Esophagus muscularis mucosa (tissue), 4 donors: ENCODE measurements at places on chromosomes 7 and 10.

DNA sequence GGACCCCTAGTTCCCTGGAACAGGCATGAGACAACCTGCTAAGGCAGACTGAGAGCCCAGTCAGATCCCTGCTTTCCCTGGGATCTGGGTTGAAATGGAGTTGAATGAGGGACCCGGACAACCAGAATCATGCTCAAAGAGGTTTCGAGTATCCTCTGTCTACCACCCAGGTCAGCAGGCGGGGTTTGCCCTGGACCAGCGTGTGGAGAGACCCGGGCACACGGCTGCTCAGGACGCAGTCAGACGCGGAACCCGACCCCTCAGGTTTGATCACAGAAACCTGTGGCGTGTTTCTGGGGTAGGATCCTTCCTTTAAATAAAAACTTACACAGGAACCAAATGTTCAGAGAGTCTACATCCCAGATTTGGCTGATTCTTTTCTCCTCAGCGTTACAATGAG lies 330.6 kb downstream of the PTPRN2 start:
- no peak overlapping the region for H3K4me3 ChIP-seq
- H3K27me3 ChIP-seq = no peaks in the 10 kb centered on the region
- no peak overlapping the region for H3K27ac ChIP-seq
- no peaks in the 10 kb centered on the region for H3K36me3 ChIP-seq

- H3K36me3 ChIP-seq = no peaks in the 10 kb centered on the region
- H3K27me3 ChIP-seq = no peaks in the 10 kb centered on the region
- H3K4me3 ChIP-seq = no peak overlapping the region
- no peaks in the 10 kb centered on the region for H3K4me1 ChIP-seq
These were observed 397.6 kb downstream of the MAGI2 start for GRCh38 chr7:79055722-79056415.

- no peak overlapping the region for H3K4me3 ChIP-seq
- H3K27me3 ChIP-seq = peaks cover 15% of the 10 kb centered on the region
- H3K4me1 ChIP-seq = no peaks in the 10 kb centered on the region
- H3K36me3 ChIP-seq = no peaks in the 10 kb centered on the region
- H3K27ac ChIP-seq = no peak overlapping the region
- no peak for DNase-seq
These were observed 55.2 kb downstream of the GCC1 start for GRCh38 chr7:127530148-127530547.

DNA sequence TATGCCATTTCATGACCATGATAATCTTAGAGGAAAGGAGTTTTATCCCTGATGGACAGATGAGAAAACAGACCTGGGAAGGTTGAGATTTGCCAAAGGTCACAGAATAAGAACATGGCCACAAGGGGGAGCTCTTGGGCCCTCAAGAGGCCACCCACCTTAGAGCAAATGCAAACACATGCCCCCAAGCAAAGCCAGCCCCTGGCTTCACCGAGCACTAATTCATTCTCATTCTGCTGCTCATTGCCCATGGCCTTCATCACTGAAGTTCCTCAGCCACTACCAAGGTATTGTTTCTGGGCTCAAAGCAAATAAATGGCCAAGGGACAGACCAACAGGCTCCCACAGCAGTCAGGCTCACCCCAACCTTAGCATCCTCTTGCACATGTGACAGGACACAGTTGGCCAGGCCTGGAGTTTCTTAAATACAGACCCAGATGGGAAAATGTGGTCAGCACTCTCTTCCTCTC lies 44.2 kb downstream of the PDLIM1 start:
- no peaks in the 10 kb centered on the region for H3K27me3 ChIP-seq
- DNase-seq = peak; percentile 94
- H3K27ac ChIP-seq = peak overlapping the region; percentile 56

GRCh38 chr7:110839866-110840265 lies 251.1 kb upstream of the LRRN3 start:
- H3K27ac ChIP-seq = no peak overlapping the region
- DNase-seq = no peak
- H3K27me3 ChIP-seq = no peaks in the 10 kb centered on the region
- H3K36me3 ChIP-seq = no peaks in the 10 kb centered on the region
